ENCODE measurements at places on chromosomes 13 and 19. TPM values are rescaled to one million over a fixed set of nuclear protein-coding genes. Genes with fewer than 3 reads are reported as not detected.

The LYL1 gene
- 20.2 TPM for total RNA-seq

The MBD3 gene
- 81.8 TPM for total RNA-seq

The ZNF229 gene
- 5.4 TPM for total RNA-seq

The RELB gene
- 5.8 TPM for total RNA-seq

The PSG2 gene
- not detected for total RNA-seq

The GNA15 gene
- 5.2 TPM for total RNA-seq

The ZNF784 gene
- 6.3 TPM for total RNA-seq

The TNFRSF19 gene
- total RNA-seq, result 3.2 TPM

The N4BP2L1 gene
- 9.0 TPM for total RNA-seq

The CNFN gene
- 2.5 TPM for total RNA-seq

The PLPP2 gene
- total RNA-seq, result 9.1 TPM

The HOMER3 gene
- 26.7 TPM for total RNA-seq

The ZNF541 gene
- total RNA-seq, result 0.19 TPM

The NKG7 gene
- total RNA-seq, result 4.1 TPM

The SLC7A9 gene
- 0.52 TPM for total RNA-seq

The GARIN5A gene
- total RNA-seq, result 0.32 TPM

The ZNF446 gene
- total RNA-seq, result 18.7 TPM

The PLPPR3 gene
- total RNA-seq, result not detected

The KLK14 gene
- total RNA-seq, result 0.52 TPM

The THOP1 gene
- total RNA-seq, result 22.8 TPM

The IGFL2 gene
- total RNA-seq, result not detected

The ELSPBP1 gene
- total RNA-seq, result not detected

The ATP4A gene
- not detected for total RNA-seq

The SHISA2 gene
- total RNA-seq, result 0.98 TPM

The ZNF222 gene
- 3.8 TPM for total RNA-seq

The FOXA3 gene
- total RNA-seq, result not detected

The CGB2 gene
- total RNA-seq, result not detected

The GNG7 gene
- 13.3 TPM for total RNA-seq

The ZMYM5 gene
- total RNA-seq, result 12.2 TPM

The ZNF763 gene
- total RNA-seq, result 3.3 TPM

The NFKBIB gene
- total RNA-seq, result 24.1 TPM

The ZNF738 gene
- total RNA-seq, result 4.8 TPM

The RAB20 gene
- 10.9 TPM for total RNA-seq

Measured in esophagus muscularis mucosa (tissue), 4 donors.